ENCODE measurements at places on chromosomes 12 and 14.
A peak's percentile ranks its signal among the peaks of the same experiment; 100 is the strongest.

- no peak for DNase-seq
Measured at GRCh38 chr12:132886529-132887477, 602 bp downstream of the CHFR start.

DNA sequence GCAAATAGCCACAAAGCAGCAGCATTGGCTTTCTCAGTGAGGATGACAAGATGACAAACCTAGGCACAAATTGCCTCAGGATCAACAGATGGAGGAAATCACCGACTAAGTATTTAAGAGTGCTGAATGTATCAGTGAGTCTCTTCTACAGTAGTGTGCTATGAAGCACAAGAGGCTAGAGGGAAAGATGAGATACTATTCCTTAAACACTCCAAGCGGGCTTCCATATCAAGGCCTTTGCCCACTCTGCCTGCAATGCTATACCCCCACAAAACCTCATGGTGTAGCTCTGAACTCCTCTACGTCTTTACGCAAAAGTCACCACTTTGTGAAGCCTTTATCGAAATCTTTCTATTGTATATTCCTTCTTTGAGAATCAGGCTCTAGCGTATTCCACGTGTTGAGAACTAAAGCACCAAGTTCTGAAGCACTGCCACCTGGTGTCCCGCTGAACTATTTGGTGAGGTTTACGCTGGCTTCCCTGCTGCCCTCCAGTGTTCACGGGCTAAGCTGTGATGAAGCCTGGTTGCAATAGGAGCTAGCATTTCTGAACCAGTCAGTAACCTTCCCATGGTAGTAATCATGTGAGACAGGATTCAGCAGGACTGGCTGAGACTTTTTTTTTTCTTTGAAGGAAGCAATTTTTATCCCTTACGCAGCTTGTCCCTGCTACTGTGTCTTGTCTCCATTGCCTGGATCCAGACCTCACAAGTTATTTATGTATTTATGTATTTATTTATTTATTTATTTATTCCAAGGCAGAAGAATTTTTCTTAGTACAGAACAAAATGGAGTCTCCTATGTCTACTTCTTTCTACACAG lies 426.5 kb upstream of the OR4E1 start:
- peak; percentile 28 for DNase-seq

- DNase-seq: no peak
Measured at GRCh38 chr12:14654416-14654815, 42.0 kb downstream of the GUCY2C start.

DNA sequence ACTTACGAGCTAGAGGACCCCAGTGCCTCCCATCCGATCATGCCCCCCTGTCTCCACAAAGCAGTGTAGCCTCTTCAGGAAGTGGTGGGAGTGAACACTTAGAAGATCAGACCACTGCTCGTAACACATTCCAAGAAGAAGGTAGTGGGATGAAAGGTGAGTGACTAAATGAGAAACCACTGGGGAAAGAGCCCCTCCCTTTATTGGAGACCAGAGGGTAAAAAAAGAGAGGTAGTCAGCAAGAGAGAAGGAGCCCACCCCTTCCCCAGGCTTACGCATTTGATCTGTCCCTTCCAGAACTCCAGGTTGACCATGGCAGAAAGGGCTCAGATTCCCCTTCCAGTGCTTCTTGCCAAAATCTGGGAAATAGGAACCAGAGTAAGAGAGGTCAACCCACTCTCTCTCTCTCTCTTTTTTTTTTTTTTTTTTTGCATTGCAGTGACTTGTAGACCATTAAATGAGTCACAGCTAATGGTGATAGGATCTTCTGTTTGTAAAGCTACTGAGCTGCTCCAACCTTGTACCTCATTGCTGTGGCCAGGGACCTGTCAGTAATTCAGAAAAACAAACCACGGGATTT lies 165.4 kb downstream of the GCH1 start:
- no peak for DNase-seq

GRCh38 chr12:13278249-13278787 lies 81.8 kb downstream of the EMP1 start:
- DNase-seq: peak; percentile 20

DNA sequence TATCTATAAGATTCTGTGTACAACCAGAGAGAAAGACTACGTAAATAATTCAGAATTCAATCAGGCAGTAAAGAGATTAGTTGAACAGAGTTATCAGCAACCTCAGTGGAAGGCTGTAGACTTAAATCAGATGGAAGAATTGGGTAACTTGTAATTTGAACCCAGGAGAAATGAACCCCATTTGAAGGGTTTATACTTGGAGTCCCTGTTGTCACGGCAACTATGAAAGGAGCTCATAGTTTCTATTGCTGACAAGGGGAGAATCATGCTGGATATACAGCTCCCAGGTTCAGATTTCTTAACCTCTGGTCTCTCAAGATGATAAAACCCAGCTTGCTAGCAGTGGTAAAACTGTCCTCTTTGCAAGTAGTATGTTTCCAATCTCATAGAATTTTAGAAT lies 54.4 kb upstream of the BMP4 start:
- DNase-seq: no peak

DNA sequence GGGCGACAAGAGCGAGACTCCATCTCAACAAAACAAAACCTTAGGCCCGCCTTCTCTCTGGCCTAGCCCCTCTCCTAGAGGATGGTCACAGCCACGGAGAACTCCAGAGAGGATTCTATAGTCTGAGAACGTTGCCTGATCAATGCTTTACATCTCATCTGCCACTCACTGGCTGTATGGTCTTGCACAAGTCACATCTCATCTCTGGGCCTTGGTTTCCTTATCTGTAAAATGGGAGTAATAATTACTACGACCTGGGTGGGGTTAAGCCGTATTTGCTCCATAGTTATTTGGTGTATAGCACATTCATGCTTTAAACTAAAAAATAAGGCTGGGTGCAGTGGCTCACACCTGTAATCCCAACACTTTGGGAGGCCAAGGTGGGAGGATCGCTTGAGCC lies 8.5 kb downstream of the TRPV4 start:
- DNase-seq: no peak

- DNase-seq: peak; percentile 76
Measured at GRCh38 chr14:61025251-61026223, 44.5 kb downstream of the SLC38A6 start.

- DNase-seq: no peak
Measured at GRCh38 chr14:94123868-94124267, 5.5 kb downstream of the IFI27L2 start.

- no peak for DNase-seq
Measured at GRCh38 chr14:99677231-99678140, 6.6 kb upstream of the CYP46A1 start.

- DNase-seq: no peak
Measured at GRCh38 chr14:90301122-90301521, 30.6 kb downstream of the NRDE2 start.

DNA sequence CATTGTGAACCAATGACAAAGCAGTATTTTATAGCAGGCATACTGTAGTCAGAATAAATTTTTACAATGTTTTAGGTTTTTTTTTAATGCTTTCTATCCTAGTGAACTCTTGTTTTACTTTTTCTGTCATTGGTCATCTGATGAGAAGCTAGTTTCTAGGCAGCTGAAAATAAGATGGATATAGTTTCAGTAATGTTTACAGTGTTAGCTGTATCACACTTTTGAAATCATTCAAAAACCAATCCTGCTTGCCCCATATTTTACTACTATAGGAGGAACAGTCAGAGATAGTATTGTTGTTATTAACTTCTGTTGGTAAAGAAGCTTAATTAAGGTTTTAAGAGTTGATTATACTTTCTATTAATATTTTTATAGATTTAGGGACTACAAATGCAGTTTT lies 24.5 kb downstream of the USP15 start:
- no peak for DNase-seq

- DNase-seq: no peak
Measured at GRCh38 chr14:81337073-81337472, 63.1 kb downstream of the STON2 start.

DNA sequence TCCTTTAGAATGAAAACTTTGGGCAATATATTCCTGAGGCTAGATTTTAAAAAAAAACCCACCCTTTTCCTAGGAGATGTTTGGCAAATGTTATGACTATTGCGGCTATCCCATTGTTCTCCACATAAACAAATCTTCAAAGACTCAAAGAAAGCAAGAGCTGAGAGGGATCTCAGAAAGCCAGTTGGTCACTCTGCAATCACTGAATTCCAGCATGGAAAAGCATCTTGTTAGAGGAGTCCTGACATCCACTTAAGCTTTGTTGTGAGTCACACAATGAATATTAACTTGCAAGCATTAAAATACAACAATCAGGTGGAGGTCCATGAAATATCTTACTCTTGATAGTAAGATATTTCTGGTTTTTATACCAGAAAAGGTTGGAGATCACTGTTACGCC lies 11.0 kb upstream of the PTPRB start:
- DNase-seq: no peak

DNA sequence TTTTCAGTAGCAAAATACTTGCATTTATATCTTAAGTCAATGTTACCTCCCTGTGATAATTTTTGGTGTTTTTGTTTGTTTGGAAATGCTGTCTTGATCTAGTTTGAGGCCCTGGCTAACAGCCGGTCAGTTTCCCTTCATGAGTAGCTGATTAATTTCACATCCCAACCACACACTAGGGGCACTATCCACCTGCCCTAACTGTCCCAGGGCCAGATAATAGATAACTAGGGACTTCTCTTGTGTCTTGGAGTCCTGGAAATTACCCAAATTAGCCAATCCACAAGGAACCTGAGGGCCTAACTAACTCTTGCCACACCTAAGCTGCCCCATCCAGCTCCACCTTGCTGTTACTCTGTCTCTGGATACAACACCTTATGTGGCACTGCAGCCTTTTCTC lies 399.9 kb downstream of the FOXG1 start:
- DNase-seq: no peak

- no peak for DNase-seq
Measured at GRCh38 chr14:103099081-103099732, 4.7 kb downstream of the EXOC3L4 start.

DNA sequence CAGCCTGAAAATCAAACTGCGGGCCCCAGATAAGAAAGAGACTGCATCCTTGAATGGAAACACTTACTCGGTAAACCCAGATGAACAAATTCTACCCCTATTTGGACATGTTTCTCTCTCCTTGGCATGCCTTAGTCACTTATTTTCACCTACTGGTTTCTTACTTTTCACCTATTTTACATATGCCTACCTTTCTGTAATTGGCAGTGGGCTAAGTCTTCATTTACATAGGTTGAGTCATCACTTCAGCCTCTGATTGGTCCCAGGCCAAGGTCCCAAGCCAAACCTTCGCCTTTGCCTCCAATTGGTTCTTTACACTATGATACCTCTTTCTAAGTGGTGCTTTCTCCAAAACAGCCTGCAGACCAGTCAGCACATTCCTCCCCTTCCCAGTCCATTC lies 111.3 kb downstream of the DYRK2 start:
- DNase-seq: no peak

DNA sequence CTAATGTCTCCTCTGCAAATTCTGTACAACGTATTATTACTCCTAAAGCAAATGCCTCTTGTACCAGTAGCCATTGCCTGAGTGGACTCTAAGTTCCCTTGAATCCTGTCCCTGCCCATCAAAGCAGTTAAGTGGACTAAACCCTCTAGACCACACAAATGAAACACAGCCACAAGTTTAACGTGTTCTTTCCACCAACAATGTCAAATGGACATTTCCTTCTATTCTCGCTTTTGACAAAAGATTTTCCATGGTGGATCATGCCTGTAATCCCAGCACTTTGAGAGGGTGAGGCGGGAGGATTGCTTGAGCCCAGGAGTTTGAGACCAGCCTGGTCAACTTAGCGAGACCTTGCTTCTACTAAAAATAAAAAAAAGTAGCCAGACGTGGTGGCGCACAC lies 15.9 kb downstream of the CCDC88C start:
- no peak for DNase-seq

GRCh38 chr12:59548930-59549329 lies 46.9 kb upstream of the SLC16A7 start:
- DNase-seq: no peak

DNA sequence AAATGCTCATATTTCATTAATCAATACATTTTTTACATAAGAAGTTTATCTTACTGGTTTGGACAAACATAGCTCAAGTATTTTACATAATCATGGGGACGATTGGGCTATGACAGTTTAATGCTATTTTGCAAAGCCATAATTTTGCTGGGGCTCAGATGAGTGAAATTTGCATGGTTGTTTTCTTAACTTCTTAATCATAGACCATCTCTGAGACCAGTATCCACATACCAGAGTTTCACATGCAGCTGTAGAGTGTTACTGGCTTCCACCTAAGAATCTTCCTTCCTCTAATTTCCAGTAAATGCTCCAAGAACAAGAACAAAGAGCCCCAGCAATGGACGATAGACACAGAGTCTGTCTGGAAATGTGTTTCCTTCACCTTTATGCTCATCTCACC lies 303.0 kb upstream of the TMEM132C start:
- no peak for DNase-seq

DNA sequence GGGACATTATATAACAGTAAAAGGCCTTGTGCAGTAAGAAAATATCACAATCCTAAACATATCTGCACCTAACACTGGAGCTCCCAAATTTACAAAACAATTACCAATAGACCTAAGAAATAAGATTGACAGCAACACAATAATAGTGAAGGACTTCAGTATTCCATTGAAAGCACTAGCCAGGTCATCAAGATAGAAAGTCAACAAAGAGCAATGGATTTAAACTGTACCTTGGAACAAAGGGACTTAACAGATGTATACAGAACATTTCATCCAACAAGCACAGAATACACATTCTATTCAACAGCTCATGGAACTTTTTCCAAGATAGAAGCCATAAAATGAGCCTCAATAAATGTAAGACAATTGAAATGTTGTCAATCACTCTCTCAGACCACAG lies 209.5 kb upstream of the ARHGAP5 start:
- no peak for DNase-seq

- DNase-seq: no peak
Measured at GRCh38 chr12:11774821-11775220, 125.3 kb downstream of the ETV6 start.

- DNase-seq: no peak
Measured at GRCh38 chr12:126107659-126108058, 1042.4 kb downstream of the AACS start.

- DNase-seq: no peak
Measured at GRCh38 chr12:87217491-87217890, 811.7 kb downstream of the C12orf50 start.

DNA sequence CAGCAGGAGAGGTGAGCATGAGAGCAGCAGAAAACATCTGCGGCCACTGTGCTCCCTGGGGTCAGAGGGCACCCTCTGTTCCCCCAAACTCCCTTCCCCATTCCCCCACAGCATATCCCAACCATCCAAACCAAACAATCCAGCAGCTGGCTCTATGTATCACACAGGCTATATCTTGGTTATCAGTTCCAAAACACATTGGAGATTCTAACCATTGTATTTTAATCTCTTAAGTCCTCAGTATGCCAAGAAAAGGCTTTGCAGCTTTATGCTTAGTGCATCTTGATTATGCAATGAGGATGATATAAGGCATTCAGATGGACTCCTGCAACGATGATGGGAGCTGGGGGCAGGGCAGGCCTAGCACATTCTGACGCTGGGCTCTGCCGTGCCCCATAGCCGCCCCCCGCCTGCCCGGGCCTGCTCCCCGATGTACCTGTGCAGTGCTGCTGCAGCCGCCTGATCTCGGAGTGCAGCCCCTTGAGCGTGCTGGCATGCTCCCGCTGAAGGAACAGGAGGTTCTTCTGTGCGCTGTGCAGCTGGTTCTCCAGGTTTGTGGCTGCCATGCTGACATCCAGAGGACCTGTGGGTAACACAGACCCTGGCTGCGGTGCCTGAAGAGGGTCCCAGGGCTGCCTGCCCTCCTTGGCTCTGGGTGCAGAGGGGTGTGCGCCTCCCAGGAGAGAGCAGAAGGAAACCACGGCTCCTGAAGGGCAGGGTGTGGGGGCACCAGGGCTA lies 29.6 kb downstream of the CCDC92 start:
- no peak for DNase-seq

All from CD4-positive, CD25-positive, alpha-beta regulatory T cell (primary cell).